H9 (cell line): ENCODE measurements at places on chromosomes 13 and 19.
A peak's percentile ranks its signal among the peaks of the same experiment; 100 is the strongest.

GRCh38 chr19:12792051-12792852 is 966 bp downstream of the JUNB start:
- peak; percentile 84 for DNase-seq

DNA sequence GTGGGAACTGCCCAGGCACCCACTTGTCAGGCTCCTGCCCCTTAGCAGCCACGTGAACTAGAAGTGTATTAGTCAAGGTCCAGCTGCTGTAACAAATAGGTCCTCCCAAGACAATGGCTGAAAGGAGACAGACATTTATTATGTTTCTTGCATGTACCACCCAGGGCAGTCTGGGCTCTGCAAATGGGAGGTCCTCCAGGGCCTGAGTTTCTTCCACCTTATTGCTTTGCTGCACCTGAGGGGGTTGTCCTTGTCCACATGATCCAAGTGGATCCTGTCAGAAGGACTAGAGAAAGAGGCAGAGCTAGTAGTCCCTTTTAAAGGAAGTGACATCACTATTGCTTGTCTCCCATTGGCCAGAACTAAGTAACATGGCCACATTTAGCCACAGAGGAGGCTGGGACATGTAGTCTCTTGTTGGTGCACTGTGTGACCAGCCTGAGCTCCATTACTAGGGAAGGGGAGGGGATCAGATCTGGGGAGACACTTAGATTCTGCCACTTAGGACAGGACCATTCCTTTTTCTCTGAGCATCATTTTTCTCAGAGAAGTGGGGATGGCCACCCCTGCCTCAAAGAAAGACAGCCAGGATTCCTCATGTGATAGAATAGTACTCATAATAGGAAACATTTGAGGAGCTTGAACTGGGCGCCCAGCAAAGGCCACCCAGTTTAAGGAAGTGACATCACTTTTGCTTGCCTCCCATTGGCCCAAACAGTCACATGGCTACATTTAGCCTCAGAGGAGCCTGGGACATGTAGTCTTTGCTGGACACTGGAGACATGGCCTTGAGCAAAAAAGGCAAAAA is 15.1 kb downstream of the CC2D1A start:
- DNase-seq = peak; percentile 47

DNA sequence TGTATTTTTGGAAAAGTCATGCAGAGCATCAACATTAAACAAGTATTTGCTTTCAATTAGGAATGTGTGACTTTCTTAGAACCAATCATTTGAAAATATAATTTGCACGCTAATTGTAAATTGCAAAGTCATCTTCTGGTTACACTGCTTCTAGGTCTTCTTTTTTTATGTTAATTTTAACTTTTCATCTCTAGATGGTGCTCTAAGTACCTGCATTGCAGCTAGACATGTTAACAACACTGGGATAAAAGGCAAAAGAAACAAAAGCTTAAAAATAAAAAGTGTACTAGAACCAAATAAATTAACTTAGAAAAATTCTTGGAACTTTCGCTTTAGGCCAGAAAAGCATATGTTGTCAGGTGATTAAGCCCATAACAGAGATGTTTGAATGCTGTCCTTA is 2758.2 kb downstream of the PCDH9 start:
- no peak for DNase-seq

- no peak for DNase-seq
Measured at GRCh38 chr13:107023335-107023734, 455.4 kb upstream of the ARGLU1 start.

- no peak for DNase-seq
Measured at GRCh38 chr13:64239372-64239771, 2823.7 kb upstream of the PCDH20 start.

DNA sequence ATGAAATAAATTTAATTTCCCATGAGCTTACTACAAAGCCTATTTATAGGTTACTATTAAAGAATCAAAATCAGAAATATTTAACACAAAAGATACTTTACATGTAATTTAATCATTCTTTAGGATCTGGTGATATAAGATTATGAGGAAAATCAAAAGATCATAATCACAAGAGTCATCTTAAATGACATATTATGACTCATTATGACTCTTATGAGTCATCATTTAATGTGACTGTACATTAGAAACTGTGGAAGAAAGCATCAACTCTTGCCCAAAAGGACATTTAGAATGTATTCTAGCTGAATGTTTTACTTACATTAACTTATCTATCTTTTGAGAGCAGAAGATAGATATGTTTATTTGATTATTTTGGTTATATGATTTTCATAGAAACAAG is 458.6 kb downstream of the DCT start:
- DNase-seq = no peak

- DNase-seq = no peak
Measured at GRCh38 chr13:98981369-98982080, 3.7 kb upstream of the DOCK9 start.

GRCh38 chr13:40660141-40660664 is 6.2 kb downstream of the FOXO1 start:
- no peak for DNase-seq

DNA sequence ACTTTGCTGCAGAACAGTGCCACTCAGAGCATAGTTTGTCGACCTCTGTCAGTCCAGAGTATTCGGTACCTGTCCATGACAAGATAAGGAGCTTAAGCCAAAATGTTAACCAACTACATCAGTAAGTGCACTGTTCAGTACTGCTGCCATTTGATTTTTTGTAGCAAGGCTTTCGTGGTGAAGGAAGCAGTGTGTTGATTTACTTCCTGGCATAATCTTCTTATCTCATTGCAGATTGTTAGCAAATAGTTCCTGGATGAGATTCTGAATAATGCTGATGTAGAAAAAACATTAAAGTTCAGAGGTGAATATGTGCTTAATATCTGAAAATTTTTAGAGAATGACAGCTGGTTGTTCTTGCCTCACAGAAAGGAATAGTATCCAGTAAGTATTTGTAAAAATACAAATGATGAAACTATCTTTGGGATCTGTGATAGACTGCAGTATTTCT is 85.7 kb downstream of the LRRC63 start:
- no peak for DNase-seq

DNA sequence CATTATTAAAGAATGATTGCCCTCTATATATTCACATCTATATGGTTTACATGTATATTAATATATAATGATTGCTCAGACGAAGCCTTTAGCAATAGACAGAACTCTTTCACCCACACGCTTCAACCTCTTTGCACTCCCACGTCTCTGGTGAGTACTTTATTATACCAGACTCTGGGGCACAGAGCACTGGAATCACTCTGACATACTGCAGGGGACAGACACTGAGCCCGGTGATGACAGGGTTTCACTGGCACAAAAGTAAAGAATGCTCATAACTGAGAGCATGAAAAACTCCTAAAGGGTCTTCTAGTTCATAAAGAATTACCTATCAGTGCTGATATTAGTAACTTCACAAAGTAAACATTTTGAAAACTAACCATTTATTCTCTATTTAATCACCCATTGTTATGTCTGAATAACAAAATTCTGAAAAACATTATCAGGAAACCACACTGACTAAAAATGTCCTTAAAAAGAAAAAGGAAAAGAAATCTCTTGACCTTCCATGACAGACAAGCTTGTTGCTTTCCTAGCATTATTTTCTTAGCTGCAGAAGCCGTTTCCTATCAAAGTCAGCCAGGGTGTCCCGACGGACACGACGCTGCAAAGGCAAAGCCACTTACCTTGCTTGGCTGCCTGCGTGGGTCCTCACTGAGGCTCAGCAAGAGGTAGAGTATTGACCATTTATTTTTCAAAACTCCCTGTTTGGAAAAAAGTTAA is 29.1 kb downstream of the TUBGCP3 start:
- DNase-seq = no peak

GRCh38 chr19:35478794-35479677 is 11.2 kb downstream of the KRTDAP start:
- no peak for DNase-seq

- no peak for DNase-seq
Measured at GRCh38 chr19:13181747-13182388, 31.7 kb downstream of the IER2 start.

GRCh38 chr19:3342246-3342645 is 24.1 kb upstream of the NFIC start:
- DNase-seq = no peak
